NCI-H524 (cell line): ENCODE measurements at places on chromosomes 2 and 18.
A peak's percentile ranks its signal among the peaks of the same experiment; 100 is the strongest.

DNA sequence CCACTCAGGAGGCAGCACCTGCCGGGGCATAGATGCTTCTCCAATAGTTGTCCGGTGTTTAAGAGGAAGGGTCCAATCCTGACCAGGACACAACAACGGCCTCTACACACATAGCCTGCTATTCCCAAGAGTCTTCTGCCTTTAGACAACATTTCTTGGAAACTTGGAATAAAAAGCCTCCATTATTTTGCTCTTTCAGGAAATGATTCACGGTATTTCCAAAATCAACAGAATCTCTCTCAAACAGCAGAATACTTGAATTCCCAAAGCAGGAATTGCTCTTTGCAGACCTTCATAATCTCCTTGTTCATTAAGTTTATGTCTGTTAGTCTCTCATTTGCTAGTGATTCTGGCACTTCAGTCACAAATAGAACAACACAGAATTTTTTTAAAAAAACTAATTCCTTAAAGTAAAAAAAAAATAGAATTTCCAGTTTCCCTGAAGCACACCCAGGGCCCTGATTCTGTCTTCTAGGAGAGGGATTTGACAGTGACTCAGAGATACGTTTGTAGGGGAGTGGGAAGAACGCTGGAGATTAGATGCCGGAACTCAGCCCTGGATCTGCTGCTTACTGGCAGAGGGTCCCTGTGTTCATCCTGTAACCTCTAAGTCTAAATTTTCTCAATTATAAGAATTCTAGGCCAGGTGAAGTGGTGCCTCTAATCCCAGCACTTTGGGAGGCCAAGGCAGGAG lies 74.7 kb downstream of the NAB1 start:
- no peak for DNase-seq

- DNase-seq, result no peak
Measured at GRCh38 chr2:17911491-17912260, 33.2 kb downstream of the KCNS3 start.

DNA sequence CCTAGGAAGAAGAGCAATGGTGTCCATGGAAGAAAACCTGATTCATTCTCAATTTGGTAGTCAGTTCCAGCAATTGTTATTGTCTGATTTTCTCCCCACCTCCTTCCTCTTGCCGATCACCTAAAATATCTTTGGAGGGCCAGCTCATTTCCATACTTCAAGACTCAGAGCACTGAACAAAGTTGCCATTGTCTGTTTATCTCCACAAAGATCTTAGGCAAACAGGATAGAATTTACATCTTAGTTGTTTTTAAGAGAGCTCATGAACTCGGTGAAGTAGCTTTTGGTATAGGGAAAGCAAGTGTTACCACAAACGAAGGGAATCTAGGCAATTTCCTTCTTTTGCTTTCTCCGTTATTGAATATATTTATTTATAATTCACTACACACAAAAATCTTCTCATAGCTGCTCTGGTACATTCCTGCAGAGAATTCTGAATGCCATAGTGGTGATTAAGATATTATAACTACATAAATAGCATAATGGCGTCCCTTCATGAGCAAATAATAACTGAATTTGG lies 41.5 kb upstream of the CHST9 start:
- no peak for DNase-seq

DNA sequence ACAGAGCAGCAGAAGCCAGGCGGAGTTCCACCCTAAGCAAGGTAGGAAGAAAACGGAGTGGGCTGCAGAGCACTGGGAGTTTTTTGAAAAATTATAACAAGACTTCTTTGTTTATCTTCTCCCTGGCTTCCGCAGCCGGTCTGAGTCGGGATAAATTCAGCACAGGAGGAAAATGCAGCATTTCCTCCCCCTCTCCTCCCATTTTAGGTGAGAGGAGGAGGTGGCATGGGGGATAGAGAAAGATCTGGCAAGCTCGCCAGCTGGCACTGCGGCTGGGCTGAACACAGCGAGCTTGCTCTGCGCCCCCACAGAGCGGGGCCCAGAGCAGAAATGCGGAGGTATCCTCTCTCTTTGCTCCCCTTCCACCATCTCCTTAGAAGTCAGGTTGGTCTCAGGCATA lies 17.7 kb upstream of the CHRNA1 start:
- no peak for DNase-seq

DNA sequence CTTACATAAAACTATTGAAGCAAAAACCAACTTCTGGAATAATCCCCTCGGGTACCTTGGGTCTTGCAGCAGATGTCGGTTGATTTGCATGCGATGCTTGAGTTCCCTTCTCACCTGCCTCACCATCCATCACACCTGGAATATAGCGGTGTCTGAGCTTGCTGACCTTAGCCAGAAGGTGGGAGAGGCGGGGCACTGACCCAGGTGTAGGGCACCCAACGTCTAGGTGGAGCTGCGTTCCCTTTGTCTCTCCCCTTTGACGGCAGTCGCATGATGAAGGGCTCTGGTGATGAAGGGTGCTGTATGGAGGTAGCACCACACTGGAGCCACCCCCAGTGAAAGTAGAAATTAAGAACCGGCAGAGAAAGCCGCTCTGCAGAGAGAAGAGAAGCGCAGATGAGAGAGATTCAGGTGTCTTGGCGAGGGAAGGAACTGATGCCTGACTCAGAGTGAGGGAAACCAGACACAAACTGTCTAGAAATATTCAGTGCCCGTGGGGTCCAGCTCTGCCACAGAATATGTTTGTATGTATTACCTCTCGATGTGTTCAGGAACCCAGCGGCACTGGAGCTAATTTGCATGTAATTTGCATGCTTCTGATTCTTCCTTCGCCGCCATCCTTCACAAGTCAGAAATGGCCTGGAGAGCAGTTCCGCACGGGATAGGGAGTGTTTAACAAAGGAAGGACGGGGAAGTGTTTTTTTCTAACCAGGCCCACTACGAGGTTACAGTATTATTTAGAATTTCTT lies 19.4 kb upstream of the MBP start:
- no peak for DNase-seq

GRCh38 chr2:18413676-18414396 lies 146.6 kb downstream of the RDH14 start:
- no peak for DNase-seq

DNA sequence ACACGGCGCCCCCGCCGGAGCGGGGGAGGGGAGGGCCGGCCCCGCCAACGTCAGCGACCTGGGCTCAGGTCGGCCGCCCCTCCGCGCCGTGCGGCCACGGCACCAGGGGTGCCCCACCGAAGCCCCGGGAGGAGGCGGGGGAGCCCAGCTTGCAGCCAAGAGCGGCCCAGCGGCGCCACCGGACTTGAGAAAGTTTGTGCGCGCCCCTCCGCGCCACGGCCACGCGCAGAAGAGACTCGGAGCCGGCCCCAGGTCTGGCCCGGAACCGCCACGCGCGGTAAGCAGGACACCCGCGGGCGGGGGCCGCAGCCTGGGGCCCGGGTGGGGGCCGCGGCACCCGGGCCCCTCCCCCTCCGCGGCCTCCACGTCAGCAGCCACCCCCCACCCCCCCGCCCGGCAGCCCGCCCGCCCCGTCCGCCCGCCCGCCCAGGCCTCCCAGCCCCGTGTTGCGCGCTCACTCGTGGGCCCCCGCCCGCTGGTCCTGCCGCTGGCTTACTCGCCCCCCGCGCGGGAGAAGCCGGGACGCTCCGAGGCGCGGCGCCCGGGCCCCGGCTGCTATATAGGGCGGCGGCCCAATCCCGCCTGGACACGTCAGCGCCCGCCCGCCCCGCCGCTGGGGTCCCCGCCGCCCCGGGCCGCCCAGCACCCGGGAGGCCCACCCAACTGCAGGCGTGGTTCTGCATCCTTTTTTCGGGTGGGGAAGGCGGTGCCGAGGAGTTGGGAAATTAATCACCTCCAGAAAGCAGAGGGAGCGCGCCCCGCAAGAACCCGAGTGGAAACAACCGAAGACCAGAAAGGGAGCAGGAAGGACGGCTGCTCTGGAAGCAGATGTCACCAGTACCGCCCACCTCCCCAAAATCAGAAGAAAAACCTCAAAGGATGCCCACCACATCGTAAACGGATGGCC lies 42.9 kb downstream of the HDLBP start:
- DNase-seq, result peak; percentile 13
